ENCODE measurements at places on chromosomes 13 and 19.

- no peak for DNase-seq
These were observed 5.8 kb upstream of the ERCC2 start for GRCh38 chr19:45376045-45376724.

DNA sequence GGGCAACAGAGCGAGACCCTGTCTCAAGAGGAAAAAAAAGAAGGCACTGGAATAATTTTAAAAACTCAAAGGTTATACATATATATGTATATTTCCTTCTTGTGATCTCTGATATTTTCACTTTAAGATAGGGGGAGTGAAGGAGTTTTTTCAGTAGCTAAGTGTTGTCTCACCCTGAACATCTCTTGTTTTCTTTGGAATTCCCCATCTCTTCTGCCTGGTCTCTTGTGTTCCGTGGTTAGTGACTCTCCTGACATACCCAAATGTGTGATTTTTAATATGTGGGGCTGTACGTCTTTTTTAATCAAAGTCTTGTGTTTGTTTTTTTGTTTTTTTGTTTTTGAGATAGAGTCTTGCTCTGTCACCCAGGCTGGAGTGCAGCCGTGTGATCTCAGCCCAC, 15.3 kb upstream of the KCTD4 start:
- no peak for DNase-seq

DNA sequence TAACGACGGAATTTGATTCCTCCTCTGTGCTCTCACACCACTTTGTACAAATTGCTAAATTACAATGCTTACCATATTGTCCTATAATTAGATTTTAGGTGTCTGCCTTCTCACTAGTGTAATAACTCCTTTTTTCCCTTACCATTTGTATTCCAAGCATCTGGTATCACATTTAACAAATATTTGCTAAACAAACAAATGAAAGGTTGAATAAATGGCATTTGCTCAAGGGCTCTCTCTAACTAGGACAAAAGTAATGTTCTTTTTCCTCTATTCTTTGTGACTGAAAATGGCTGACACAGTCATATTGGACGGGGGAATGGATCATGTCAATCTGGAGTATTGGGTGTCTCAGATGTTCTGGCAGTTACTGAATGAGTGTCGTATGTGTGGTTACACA, 99.7 kb downstream of the ENOX1 start:
- no peak for DNase-seq

GRCh38 chr13:41178040-41178439, 16.3 kb downstream of the KBTBD7 start:
- DNase-seq: no peak

- no peak for DNase-seq
These were observed 60.0 kb upstream of the WDFY2 start for GRCh38 chr13:51524312-51524711.

GRCh38 chr13:24668955-24669582, 11.1 kb upstream of the ATP12A start:
- no peak for DNase-seq

DNA sequence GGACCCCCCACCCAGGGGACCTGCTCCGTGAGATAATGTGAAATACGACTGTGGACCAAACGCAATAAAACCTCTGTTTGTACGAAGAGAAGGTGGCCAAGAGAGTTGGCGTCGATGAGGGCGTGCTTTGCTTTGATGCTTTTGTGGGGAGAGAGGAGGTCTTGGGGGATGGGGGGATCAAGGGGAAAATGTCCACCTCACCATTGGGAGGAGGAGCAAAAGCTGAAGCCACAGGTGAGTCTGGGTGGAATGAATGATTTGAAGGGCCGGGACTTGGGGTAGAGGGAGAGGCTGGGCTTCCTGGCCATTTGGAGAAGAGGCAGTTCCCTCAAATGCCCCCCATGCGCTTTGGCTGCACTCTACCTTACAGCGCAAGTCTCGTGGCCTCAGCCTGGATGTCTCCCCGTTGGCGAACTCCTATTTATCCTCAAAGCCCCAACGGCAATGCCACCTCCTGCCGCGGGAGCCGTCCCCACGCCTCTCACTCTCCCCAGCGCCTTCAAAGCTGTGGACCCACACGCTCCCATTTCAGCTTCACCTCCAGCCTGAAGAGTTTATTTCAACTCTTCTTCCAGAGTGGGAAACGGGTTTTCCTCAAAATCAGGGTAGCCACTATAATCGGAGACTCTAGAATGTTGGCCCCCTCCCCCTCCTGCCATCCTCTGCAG, 795 bp upstream of the ABCA7 start:
- no peak for DNase-seq

DNA sequence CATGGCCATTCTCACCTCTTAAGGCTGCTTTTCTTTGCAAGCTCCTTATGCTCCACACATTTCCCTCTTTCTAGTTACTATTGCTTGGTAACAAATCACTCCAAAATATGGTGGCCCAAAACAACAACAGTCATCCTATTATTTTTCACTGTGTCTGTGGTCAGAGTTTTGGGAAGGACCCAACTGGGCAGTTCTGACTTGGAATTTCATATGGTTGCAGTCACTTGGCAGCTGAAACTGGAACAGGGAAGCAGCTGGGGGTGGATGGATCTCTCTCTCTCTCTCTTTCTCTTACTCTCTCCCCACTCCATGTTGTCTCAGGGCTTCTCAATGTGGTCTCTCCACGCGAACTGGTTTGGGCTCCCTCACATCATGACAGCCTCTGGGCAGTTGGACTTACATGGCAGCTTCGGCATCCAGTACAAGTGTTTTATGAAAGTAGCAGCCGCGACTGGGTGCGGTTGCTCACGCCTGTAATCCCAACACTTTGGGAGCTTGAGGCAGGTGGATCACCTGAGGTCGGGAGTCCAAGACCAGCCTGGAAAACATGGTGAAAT, 39.6 kb downstream of the NUMBL start:
- no peak for DNase-seq

- no peak for DNase-seq
These were observed 275.9 kb downstream of the ZNF536 start for GRCh38 chr19:30647891-30648720.

GRCh38 chr19:21922276-21922675, 86.3 kb upstream of the ZNF43 start:
- DNase-seq: no peak

GRCh38 chr19:55495646-55496349, 7.6 kb downstream of the SSC5D start:
- no peak for DNase-seq

DNA sequence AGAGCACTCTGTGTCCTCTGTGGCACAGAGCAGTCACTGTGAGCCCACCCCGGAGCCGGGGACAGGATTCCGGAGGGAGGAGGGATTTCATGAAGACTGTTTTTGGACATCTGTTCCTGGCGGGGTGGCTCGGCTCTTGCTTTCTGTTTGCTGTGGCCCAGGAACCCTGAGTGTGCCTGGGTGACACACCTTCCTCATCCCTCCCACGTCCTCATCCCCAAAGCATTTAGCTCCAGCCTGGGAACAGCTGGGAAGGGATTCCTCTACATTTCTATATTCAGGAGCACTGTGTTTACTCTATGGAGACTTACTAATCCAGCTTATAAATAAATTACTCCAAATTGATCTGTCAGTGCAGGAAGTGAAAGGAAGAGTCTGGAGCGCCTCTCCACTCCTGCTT, 97.8 kb upstream of the UBL3 start:
- no peak for DNase-seq

DNA sequence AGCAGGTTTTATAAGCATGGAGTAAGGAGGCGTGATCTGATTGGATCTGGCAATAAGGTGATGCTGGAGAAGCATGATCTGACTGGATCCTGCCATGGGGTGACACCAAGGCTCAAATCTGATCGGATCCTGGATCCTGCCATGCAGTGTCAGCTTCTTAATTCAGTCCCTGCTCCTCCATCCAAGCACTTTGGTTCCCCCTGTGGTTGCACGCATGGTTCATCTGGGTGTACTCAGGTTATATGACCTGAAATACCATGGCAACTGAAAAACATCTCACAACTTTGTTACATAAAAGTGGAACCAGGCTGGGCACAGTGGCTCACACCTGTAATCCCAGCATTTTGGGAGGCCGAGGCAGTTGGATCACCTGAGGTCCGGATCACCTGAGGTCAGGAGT, 17.6 kb upstream of the KLK4 start:
- DNase-seq: no peak

DNA sequence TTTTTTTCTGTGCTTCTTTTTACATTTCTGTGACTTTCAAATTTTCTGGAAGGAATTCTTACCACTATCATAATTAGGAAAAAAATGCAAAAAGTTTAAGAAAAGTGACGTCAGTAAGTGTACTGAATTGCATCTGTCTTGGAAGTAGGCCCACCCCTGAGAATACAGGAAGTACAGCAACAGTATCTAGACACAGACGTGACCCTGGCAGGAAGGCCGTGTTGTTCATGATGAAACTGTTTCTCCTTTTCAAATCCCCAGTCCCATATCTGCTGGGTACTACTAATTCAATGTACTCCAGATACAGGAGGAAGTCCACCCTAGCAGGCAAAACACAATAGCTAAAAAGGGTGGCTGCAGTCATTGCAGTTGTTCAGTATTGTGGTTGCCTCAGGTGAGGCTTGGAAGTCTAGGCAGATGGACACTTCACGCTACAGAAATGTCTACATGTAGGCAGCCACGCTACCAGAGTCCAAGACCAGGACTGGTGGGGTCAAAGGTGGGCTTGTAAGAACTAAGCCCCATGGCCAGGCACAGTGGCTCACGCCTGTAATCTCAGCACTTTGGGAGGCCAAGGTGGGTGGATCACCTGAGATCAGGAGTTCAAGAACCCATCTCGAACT, 49.6 kb upstream of the MED4 start:
- peak; percentile 55 for DNase-seq

DNA sequence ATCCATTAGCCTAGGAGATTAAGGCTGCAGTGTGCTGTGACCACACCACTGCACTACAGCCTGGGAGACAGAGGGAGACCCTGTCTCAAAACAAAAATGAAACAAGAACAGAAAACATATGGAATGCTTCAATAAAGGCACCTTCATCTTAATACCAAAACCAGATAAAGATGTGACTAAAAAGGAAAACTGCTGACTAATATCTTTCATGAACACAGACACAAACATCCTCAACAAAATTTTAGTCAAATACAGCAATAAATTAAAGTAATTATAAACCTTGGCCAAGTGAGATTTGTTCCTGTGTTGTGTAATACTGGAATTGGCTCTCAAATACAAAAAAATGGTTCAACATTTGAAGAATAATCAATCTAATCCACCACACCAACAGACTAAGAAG, 103.5 kb downstream of the PRR20E start:
- DNase-seq: no peak

GRCh38 chr13:41461527-41462139, 4.3 kb downstream of the RGCC start:
- no peak for DNase-seq

DNA sequence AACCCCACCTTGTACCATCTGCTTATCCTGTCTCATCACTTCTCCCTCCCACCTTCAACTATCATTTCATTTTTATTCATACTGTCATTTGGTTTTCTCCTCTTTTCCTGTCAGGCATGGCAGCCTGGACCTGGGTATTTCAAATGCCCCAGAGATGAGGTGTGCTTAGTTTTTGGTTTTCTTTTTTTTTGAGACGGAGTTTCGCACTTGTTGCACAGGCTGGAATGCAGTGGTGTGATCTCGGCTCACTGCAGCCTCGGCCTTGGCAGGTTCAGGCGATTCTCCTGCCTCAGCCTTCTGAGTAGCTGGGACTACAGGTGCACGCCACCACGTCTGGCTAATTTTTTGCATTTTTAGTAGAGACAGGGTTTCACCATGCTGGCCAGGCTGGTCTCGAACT, 5.8 kb downstream of the PDS5B start:
- no peak for DNase-seq

DNA sequence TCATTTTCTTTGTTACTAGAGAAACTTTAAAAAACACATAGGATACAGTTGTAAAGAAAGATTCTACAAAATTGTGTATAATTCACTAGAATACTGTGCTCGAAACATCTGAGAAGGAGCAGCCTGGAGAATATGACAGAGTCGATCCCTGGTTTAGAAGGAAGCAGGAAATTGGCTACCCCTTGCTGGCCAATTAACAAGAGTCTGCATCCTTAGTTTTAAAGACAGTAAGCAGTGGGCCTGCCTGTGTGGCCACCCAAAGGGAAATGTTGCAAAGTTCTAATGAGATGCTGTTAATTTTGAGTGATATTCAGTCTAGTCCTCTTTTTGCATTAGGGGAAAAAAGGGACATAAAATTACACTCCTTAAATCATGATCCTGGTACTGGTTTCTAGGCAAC, 988.6 kb downstream of the PCDH17 start:
- DNase-seq: no peak

DNA sequence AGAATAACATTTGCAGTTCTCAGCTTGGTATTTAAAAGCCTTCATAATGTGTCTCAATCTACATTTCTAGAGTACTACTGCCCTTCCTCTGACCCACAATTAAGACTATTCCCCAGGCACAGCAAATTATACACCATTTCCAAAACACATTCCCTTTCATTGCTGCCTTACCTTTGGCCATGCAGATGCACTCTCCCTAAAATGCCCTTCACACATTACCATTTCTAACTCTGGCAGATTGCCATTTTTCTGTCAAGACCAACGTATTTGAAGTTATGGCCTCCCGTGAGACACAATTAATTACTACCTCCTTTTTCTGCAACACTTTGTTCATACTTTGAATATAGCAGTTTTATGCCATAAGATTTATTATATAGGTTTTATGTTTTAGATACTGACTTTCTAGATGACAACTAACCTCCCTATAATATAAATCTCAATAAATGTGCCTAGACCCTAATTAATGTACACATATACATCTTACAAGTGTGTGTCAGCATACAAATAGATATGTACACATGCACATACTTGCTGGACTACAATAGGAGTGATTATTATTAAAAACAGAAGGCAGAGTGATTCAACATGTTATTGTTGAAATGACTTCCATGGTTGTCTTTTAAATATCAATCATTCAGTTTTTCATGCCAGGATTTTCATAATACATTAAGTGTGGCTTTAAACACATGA, 2902.5 kb downstream of the PCDH9 start:
- no peak for DNase-seq

DNA sequence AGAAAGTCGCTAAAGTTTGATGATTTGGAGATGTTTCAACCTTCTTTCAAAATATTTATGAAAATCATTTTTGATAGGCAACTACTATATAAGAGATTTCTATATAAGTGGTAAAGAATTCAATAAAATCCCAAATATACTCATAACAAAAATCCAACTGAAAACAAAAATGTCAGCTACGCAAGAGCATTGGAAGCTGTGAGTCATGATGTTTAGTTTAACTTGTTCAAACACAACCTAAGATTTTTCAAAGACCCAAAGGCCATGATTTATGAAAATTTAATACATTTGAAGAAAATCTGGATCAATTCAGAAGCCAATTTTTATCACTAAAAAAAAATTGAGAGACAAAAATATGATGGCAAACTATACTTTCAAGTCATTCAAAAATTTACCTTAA, 226.6 kb downstream of the MZT1 start:
- no peak for DNase-seq

DNA sequence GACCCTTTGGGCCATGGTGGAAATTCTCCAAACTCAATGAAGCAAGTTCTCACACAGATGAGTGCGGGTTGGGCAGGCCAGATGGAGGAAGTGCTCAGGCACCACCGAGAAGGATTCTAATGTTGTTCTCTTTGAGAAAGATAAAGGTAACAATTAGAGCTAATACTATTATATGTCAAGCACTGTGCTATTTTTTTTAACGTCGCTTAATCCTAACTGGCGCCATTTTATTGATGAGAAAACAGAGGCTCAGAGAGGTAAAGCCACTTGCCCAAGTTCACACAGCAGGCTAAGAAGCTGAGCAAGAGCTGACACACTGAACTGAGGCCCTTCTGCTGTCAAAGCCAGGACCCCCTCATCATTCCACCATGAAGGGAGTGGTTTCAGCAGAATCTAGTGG, 1.0 kb downstream of the FBL start:
- no peak for DNase-seq

All from CD4-positive, alpha-beta T cell treated with Interleukin-15 for 1 hour (primary cell).